ENCODE measurements at places on chromosomes 12 and 14.
A peak's percentile ranks its signal among the peaks of the same experiment; 100 is the strongest.

DNA sequence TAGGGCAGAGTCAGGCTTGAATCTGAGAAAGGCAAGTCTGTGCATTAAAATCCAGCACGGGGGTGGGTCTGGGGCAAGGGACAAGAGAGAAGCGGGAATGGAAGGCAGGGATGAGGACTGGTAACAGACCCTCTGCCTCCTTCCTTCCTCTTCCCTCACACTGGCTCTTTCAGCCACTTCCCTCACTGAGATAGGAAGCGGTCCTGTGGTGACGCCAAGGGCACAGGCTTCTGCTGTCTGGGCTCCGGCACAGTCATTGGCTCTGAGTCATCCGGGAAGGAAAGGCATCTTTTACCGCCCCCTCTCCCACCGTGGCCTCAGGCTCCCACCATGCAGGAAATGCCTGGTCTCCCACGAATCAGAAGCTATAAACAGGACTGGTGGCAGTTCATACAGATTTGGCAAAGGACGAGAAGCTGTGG is 70.2 kb downstream of the ETV6 start:
- no peak for DNase-seq

- DNase-seq = no peak
These were observed at the start of gene C3AR1 for GRCh38 chr12:8065991-8066594. C3AR1 (minus strand) TSS chr12:8066359; CDS start chr12:8060185, 6,174 bp downstream.

- DNase-seq = no peak
These were observed 25.5 kb downstream of the ZNF664 start for GRCh38 chr12:123998344-123998990.

DNA sequence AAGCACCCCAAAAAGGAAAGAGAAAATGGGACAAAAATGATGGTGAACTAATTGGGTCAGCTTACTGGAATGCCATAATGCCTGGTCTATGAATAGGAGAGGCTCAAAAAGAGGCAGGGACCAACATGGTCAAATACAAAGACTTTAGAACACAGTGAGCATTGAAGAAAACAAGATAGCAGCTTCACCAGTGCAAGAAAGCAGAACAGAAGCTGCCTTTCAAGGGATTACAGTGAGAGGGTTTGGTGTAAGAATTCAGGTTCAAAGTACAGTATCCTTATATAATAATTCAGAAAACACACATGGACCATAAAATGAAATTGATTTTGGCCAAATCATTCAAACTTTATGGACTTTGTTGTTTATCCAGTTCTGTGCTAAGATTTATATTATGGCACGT is 162.1 kb downstream of the NAV3 start:
- DNase-seq = no peak

GRCh38 chr14:51087031-51087441 is 7.9 kb downstream of the TRIM9 start:
- no peak for DNase-seq

DNA sequence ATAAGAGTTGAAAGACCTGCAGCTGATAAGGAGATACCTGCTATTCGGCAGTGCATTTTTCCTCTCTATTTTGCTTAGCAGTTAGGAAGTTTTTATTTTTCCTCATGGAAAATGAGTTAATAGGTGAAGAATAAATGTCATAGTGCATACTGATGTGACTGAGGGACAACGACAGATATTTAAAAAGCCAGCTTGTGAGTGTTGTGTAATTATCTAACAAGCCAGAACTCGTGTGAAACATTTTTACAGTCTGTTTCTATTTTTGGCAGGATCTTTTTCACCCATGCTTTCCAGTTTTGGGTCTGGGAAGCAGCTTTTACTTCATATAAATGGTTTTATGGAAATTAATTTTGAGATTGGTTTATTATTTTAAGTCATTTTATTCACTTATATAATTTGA is 2.9 kb downstream of the FBXO34 start:
- DNase-seq = no peak

DNA sequence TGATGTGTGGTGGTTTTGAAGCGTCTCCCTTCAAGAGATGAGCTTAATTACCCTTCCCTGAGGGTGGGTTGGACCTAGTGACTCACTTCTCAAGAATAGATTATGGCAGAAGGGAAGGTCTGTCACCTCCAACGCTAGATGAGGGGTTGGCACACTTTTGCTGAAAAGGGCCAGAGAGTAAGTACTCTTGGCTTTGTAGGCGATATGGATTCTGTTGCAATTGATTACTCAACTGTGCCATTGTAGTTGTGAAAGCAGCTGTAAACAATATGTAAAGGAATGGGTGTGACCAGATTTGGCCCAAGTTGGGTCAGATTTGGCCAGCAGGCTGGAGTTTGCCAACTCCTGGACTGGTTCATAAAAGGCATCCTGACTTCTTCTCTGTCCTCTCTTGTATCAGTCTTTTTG is 53.3 kb downstream of the SMIM41 start:
- no peak for DNase-seq

- DNase-seq = no peak
These were observed 27.7 kb downstream of the DIO3 start for GRCh38 chr14:101588990-101589389.

DNA sequence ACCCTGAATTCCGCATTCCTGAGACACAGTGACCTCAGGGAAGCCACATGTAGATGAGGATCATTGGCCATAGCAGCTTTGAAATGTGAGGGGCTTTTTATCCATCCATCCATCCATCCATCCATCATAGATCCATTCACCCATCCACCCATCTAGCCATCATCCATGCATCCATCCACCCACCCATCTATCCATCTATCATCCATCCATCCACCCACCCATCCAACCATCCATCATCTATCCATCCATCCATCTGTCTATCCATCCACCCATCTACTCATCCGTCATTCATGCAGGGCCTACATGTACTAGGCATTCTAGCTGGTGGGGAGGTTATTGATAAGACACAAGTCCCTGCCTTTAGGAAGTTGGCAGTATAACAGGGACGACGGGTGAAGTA is 27.9 kb upstream of the CEBPE start:
- DNase-seq = no peak

GRCh38 chr12:118035190-118036041 is 18.9 kb downstream of the RFC5 start:
- peak; percentile 51 for DNase-seq

DNA sequence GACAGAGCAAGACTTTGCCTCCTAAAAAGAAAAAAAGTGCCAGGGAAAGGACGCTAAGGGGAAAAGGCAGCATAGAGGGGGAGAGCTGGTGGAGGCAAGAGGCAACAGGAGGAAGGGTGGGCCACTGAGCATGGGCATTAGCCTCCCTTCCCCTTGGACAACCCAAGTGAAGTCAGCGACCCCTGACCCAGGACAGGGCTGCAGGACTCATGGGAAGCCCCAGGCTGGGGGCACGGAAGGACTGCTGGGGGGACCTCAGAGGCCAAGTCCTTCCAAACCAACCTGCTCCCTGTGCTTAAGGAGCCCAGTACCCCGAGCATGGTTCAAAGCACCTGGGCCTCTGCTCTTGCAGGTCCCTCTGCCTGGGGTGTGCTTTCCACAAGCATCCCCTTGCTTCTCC is 27.5 kb downstream of the CMKLR1 start:
- DNase-seq = no peak

GRCh38 chr12:78331753-78332152 is 501.1 kb downstream of the NAV3 start:
- no peak for DNase-seq

GRCh38 chr14:88170333-88170732 is 152.7 kb downstream of the KCNK10 start:
- no peak for DNase-seq

GRCh38 chr14:101810897-101811621 is 49.5 kb downstream of the PPP2R5C start:
- DNase-seq = no peak

- DNase-seq = no peak
These were observed 136.5 kb upstream of the MYL2 start for GRCh38 chr12:111056618-111057521.

DNA sequence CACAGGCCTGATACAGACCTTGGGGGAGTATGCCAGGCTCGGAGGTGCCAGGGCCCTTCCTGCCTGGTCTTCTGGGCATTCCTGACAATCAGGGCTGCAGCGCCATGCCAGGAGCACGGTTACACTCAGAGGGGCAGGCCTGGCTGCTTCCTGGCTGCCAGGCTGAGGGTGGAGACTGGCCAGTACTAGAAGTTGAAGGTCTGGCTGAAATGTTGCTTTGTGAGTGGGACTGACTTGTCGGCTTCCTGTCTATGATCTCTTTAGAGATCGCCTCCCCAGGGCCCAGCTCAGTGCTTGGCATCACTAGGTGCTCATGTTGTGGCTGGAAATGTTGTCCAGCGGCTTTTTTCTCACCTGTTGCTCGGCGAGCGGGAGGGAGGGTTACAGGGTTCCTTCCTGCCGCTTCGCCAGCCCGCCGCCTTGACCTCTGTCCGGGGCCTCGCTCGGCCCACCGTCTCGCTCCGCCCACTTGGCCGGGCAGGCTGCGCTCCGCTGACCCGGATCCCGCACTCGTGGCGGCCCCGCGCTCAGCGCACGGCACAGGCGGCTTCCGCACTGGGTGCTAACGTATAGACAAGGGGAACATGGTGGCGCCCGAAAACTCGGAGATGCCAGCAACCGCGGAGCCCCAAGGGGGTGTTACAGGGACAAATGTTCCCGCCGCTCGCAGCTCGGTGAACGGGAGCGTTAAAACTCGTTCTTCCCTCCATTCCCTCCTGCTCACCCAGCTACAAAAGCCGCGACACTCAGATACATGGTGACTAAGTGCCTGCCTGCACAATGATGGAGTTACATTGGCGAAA is 32.6 kb downstream of the PAPLN start:
- DNase-seq = peak; percentile 11

- no peak for DNase-seq
These were observed 986 bp upstream of the NTF3 start for GRCh38 chr12:5430641-5431603.

DNA sequence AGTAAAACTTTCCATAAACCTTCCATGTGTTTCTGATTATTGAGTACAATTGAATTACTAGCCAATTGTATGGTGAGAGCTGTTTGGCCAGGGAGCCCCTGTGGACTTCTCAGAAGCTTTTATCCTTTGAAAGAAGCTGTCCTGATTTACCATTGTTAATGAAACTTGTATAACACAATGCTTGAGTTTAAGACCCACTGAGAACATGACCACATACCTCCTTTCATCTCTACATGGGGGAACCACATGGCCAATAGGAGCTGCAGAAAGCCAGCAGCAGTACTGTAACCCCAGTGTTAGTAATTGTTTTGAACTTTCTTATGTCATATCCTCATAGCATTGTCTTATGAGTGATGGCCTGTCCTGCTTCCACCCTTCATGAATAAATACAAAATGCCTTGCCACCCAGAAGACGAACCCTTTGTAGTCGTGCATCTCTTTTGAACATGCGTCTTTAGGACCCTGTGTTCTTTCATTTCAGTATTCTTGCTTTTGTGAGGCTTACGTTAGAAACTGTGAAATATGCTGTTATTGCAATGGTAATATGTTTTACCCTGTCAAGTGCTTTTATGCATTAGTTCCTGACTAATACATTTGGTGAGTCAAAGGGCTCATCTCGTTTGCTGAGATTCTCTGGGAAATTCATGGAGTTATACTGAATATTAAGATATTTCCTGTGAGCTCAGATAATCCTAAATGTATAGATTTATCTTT is 815.7 kb downstream of the NRXN3 start:
- no peak for DNase-seq

GRCh38 chr12:116856729-116857128 is 24.5 kb downstream of the HRK start:
- DNase-seq = no peak

DNA sequence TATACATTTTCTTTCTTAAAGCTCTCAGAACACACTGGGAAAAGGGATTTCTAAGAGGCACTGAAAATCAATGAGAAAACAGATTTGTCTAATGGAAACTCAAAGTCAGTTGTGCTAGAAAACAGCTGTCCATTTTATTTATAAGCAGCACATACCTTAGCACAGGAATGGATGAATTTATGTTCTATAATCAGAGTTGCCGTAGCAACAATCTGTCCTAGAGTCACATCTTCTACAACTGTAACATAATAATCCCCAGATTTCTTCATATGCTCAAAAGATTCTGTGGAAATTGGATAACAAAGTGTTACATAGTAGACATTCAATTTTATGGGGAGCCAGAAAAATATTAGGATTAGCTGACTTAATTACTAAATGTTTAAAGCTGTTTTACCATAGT is 9.8 kb downstream of the GNPNAT1 start:
- no peak for DNase-seq

GRCh38 chr14:72763892-72764291 is 130.0 kb downstream of the DPF3 start:
- DNase-seq = no peak

- no peak for DNase-seq
These were observed 1.4 kb upstream of the ARID2 start for GRCh38 chr12:45727980-45728629.

GRCh38 chr12:54296393-54297099 is 4.3 kb downstream of the NFE2 start:
- DNase-seq = no peak

GRCh38 chr14:59273737-59274136 is 85.3 kb downstream of the DAAM1 start:
- DNase-seq = no peak
